GM12864 (cell line): ENCODE measurements at places on chromosomes 12 and 14.
A peak's percentile ranks its signal among the peaks of the same experiment; 100 is the strongest.

DNA sequence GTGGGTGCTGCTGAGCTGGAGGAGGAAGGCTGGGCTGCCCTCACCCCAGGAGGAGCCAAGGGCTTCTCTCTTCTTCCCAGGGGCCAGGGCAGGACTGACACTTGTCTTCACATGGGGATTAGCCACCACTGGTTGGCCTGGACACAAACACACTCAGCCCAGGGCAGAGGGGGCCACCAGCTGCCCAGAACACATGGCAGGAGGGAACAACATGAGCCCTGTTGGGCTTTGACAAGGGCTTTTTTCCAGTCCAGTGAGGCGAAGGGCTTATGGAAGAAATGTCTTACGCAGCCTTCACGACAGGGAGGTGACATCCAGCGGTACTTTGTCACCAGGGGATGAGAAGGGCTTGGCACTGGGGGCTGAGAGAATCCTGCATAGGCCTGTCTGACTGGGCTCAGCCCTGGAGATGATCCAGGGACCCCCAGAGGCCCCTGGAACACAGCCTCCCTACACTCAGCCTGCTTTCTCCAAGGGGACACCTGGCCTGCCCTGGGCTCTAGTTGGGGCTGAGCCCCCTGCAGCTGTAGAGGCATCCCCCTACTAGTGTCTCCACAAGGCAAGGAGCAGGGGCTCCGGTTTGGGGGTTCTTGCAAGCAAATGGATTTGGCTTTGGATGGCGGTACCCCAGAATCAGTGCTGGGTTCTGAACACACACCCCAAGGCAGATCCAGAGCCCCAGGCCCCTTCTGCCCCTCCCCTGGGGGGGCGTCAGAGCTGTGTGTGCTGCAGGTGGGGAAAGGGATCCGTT is 18.9 kb downstream of the ARL6IP4 start:
- DNase-seq = no peak

DNA sequence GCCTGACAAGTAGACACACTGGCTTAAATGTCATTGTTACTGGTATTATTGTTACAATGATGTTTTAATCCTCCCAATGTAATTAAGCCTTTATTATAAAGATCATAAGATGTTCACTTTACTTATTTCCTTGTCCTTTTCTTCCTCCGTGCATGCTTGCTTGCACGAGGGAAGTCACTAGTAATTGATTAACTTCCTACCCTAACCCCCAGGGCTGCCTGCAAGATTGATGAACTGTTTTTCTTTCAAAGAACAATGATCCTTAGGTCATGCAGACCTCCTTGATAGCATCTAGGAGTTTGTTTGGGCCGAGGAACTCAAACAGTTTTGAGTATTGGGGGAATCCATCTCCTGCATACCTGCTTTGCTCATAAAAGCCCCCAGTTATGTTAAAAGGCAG is 43.0 kb downstream of the GLRX5 start:
- DNase-seq = no peak

GRCh38 chr14:70108419-70108818 is 80.3 kb downstream of the SLC8A3 start:
- DNase-seq = no peak

DNA sequence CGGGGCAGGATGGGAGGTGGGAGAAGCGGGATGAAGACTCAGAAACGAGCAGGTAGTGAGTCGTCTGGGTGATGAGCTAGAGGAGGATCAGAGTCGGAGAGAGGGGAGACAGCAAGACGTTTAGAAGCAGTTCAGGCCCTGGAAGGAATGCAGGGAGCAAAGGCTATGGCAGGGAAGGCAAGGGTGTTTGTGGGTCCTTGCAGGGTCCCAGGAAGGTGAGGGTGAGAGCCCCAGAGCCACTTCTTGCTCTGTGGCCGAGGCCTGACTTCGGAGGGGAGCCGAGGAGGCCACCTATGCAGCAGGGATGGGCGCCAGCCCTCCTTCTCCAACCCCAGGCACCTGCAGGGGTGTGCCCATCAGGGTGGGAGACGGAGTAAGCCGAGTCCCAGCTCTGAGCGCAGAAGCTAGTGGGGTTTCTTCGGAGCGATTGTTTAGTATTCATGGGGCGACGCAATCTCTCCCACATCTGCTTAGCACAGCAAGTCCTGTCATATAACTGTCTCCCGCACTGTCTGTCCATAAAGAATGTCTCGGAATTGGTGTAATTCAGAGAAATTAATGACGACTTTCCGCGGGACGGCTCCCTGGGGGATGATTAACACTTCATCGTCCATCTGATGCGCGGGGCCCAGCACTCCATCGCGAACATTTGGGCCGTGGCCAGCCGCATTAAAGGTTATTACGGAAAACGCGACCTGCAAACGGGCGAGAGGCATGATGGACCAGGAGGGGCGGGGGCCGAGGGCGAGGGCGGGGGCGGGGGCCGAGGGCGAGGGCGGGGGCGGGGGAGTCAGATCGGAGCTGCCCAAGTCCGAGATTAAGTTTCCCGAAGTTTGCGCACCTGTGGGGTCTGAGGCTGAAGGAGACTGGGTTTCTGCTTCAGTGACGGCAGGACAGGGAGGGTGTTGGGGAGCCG is 12.2 kb upstream of the CALCOCO1 start:
- DNase-seq = no peak

- no peak for DNase-seq
These were observed 90.0 kb downstream of the FBXL14 start for GRCh38 chr12:1504304-1504894.

- DNase-seq = no peak
These were observed 841.7 kb downstream of the VRK1 start for GRCh38 chr14:97638864-97639263.

- DNase-seq = no peak
These were observed 46.5 kb downstream of the BTBD7 start for GRCh38 chr14:93286212-93286890.

GRCh38 chr12:98544751-98545150 is 29.4 kb downstream of the TMPO start:
- DNase-seq = no peak

GRCh38 chr12:76226397-76226796 is 121.8 kb downstream of the BBS10 start:
- no peak for DNase-seq

DNA sequence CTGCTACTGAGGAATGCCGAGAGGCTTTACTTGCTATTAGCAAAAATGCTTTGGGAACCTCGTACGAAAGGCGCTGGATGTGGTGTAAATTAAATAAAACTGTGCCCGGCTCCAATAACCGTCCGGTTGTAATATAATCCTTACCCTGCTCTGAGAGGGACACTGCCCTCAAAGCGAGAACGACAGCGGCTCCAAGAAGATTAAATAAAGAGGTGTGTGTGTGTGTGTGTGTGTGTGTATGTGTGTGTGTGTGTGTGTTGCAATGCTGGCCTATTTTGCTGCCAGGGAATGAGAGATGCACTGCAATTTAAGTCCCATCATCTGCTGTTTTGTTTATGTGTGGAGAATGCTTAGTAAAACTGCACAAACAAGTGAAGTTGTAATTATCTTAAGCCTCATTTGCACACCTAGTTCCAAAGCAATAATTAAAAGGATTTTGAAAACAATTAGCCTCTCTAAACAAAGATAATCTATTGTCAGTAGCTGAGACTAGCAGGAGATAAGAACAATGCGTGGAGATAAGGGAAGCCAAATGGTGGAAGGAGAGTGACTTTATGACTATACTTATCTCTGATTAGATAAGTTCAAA is 1.2 kb upstream of the SIX1 start:
- DNase-seq = no peak

DNA sequence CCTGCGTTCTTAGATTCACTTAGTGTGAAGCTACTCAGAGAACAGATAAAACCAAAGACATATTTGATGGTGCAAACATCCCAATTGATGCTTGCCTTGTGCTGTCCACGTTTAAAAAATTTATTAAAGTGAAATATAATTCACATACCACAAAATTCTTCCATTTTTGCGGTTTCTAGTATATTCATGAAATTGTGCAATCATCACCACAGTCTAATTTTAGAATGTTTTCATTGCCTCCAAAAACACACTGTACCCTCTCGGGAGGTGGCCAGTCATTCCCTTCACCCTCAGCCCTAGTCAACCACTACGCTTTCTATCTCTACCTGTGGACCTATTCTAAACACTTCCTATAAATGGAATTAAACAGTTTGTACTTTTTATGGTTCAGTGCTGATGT is 1109.2 kb downstream of the FLRT2 start:
- DNase-seq = no peak

DNA sequence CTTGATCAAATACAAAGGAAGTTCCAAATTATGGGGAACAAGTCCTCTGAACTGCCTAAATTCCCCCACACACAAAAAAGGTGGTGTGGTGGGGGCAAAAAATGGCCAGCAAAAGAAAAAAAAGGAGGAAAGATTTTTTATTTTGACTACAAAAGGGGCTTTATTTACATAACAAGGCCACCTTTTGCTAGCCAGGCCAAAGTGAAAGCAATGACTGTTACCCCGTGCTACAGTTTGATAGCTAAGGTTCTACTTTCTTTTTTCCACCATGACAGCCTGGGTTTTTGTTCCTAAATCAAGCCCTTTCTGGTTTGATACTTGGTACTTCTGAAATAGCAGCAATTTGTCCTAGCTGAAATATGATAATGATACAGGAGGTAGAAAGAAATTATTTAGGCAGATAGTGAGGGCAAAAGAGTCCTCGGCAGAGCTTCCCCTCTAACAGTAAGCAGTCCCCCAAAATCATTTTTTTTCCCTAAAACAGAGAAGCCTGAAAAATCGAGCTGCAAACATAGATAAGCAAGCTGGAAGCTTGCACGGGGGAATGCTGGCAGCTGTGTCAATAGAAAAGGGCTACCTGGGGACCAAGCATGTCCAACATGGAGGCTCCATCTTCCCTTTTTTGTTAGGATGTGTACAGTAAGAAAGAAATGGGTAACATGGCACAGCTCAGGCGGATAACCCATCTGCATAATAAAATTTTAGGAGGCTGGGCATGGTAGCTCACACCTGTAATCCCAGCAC is 8.9 kb upstream of the B4GALNT1 start:
- DNase-seq = no peak

DNA sequence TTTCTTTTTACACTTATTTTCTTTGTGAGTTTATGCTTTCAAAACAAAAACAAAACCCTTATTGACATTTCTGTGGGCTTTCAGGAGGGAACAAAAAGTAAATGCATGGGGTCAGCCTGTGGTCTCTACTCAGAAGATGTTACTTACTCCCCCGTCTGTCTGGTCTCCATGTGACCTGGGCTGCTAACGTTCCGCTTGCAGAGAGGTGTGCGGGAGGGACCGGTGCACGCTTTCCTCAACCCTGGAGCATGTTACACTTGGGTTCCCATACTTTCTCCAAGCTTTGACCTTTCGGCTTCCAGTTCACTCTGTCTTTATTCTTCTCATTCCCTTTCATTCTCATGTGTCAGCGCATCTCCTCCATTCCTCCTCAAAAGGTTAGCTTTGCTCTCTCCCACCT is 36.5 kb downstream of the ZC3H14 start:
- DNase-seq = peak; percentile 22

DNA sequence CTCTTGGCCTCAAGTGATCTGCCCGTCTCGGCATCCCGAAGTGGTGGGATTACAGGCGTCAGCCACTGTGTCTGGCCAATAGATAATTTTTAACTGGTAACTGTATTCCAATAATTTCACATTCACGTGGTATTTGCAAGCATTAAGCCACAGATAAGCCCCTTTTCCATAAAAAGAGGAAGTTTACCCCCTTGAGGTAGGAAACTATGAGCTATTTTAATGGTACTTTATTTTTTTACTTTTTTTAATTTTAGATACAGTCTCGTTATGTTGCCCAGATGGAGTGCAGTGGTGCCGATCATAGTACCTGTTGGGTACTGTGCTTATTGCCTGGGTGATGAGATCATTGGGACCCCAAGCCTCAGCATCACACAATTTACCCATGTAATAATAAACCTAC is 42.9 kb upstream of the AP4S1 start:
- no peak for DNase-seq

- DNase-seq = peak; percentile 38
These were observed 62.4 kb downstream of the ADCK1 start for GRCh38 chr14:77862154-77862786.

DNA sequence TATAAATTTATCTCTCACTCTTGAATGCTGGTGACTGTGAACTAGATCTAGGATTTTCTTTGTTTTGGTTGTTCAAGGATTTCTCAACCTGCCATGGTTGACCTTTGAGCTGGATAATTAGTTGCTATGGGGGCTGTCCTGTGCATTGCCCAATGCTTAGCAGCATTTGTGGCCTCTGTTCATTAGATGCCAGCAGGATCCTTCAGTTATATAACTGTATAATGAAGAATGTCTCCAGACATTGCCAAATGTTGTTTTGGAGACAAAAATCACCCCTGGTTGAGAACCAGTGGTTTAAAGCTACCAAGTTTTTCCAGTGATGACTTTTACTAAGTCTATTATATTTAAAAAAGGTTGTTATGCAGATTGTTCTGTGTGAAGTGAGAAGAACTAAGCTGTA is 147.9 kb upstream of the STXBP6 start:
- no peak for DNase-seq

GRCh38 chr12:104498211-104498801 is 41.6 kb downstream of the CHST11 start:
- DNase-seq = no peak

DNA sequence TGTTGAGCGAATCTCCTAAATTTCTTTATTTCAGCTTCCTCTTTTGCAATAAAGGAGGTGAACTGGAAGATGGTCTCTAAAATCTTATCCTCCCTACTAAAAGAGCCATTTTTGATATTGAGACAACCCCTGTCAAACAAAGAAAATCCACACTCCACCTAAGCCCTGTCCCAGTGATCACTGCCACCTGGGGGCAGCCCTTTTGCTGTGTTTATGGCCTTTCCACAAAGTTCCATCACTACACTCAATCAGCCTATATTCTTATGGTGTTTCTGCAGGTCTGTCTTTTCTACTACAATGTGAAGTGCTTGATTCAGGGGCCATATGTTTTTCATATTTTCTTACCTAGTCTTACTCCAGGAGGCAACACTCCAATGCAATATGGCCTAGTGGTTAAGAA is 163.7 kb downstream of the BMP4 start:
- DNase-seq = no peak

DNA sequence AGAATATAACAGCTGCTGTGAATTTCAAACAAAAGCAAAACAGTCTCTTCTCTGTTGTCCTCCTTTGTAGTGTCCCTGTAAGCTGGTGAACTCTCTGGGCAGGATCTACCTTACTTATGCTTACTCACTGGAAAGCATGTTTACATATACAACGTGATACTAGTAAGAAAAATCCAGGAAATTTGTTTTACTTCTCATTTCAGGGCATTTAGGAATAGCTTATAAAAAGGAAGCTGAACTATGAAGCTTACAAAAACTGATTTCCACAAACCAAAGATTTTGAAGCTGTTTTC is 311.0 kb downstream of the NOVA1 start:
- DNase-seq = no peak

DNA sequence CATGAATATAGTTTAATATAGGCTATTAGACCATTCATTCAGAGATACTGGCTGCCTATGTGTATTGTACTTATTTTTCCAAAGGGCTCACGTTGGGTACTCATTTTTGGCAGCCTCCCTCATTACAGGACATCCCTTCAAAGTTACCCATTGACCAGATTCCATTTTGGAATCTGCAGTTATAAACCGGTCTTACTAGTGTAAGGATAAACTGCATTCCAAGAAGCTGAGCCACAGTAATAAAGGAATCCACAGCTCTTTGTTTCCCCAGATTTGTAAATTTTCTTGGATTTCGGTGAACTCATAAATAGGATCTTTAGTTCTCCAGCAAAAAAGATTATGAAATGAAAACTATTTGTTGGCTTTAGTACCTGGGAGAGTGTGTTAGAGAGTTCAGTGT is 18.9 kb upstream of the CFL2 start:
- no peak for DNase-seq
